ENCODE measurements at places on chromosomes 5 and 9.
A peak's percentile ranks its signal among the peaks of the same experiment; 100 is the strongest.

GRCh38 chr9:98502976-98503325 lies 205.8 kb downstream of the GABBR2 start:
- DNase-seq, result peak; percentile 34

DNA sequence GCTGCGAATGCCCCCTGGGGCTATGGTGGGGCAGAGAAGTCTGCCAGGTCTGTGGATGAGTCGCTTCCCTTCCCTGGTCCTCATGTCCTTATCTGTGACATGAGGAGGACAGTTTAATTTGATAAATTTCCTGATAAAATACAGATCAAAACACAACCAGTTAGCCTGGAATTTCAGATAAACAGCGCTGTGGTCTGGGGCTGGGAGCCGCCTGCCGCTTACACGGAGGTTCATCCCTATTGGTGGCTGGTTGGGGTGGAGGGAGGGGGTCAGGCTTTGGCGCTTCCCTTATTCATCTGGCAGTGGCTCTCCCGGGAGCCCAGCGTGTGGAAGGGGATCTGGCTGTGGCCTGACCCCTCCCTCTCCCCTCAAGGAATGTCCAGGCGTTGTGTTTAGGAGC lies 17.9 kb downstream of the CRB2 start:
- DNase-seq, result peak; percentile 85

DNA sequence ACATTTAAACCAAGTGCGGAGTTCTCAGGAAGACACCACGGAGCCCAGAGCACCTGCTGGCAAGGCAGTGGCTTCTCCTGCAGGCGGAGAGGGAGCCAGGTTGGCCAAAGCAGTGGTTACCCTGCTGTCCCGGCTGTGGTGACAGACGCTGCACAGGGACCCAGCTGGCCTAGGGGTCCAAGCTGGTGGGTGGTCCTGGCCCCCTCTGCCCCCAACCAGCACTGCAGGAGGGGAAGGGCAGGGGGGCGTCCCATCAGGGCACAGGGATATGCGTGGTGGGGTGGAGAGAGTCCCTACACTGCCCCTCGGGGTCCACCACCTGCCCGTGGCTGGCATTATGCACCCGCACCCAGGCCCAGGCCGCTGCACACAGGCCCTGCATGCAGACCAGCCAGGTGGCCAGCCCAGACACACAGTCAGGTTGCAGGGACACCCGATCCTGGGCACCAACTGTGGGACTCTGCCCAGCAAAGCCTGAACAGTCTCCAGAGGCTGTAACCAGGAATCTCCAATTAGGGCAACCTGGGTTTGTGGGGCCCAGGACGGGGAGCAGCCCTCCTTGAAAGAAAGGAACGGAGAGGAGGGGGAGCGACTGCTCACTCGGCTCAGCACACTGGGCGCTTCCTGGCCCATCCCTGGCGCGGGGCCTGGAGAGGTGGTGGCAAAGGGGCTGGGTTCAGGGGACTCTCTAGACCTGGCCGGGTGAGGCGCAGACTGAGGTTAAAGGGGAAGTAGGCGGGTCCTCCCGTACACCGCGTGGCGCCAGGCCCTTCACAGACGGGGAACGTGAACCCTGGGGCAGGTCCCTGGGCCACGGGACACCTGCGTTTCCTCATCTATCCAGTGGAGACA lies 46.3 kb downstream of the NACC2 start:
- DNase-seq, result no peak

- DNase-seq, result no peak
Observed at GRCh38 chr5:137040641-137041340, 458.3 kb downstream of the SPOCK1 start.

- DNase-seq, result no peak
Observed at GRCh38 chr9:110842169-110842568, 173.6 kb downstream of the MUSK start.

- DNase-seq, result no peak
Observed at GRCh38 chr5:174614500-174615135, 109.8 kb upstream of the MSX2 start.

DNA sequence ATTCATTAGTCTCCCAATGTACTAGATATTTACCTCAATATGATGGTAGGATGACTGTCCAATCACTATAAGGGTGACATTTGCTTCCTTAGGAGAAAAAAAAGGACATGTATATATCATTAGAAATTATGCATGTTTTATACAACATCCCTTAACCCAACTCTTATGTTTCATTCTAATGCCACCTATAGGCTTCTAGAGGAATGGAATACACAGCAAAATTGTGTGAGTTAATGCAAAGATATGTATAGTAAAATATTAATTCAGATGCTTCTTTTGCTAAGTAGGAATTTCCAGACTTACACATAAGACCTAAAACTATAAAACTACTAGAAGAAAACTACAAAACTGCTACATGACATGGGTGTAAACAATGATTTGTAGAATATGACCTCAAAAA lies 3.5 kb downstream of the PRXL2C start:
- DNase-seq, result no peak

GRCh38 chr5:27818888-27819287 lies 780.5 kb upstream of the CDH9 start:
- DNase-seq, result no peak

Data from ecto neural progenitor cell (in vitro differentiated cells).